ENCODE measurements at places on chromosomes 5 and 9.

- no peak for DNase-seq
These were observed 2393.0 kb upstream of the C9orf72 start for GRCh38 chr9:29966247-29966646.

DNA sequence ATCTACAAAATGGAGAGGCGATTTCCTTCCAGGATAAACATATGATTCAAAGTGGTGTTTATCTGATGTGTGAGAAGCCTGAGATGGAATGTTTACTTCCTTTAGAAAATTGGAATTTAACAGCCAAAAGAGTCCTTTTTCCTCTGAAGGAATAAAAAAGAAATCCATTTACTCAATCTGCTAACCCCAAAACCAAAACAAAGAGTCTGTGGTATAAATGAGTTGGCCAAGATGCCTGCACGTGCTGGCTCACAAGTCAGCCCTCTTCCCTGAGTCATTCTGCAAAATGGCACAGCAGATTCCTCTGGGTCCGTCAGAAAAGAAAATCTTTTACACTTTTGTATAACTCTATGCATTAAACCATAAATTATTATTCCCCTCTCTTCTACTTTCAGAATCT, 60.8 kb downstream of the EBF1 start:
- DNase-seq = no peak

GRCh38 chr5:180467028-180467975, 26.9 kb upstream of the CNOT6 start:
- no peak for DNase-seq

GRCh38 chr5:77774981-77775789, 954 bp downstream of the TBCA start:
- DNase-seq = no peak

DNA sequence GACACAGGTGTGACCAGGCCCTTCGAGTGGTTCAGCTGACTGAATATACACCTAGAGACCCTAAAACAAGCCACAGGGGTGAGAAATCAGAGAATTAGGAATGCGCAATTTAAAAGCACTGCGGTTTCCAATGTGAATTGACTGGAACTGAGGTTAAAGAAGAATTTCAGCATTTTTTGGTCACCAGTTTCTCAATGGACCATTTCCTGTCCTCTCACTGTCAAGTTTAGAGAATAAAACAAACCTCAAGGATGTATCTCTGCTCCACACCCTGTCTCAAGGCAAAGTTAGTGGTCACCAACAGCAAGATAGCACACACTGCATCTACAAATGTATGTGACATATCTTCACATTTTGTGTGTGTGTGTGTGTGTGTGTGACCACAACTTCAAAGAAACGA, 143.8 kb upstream of the MAP3K1 start:
- DNase-seq = no peak

DNA sequence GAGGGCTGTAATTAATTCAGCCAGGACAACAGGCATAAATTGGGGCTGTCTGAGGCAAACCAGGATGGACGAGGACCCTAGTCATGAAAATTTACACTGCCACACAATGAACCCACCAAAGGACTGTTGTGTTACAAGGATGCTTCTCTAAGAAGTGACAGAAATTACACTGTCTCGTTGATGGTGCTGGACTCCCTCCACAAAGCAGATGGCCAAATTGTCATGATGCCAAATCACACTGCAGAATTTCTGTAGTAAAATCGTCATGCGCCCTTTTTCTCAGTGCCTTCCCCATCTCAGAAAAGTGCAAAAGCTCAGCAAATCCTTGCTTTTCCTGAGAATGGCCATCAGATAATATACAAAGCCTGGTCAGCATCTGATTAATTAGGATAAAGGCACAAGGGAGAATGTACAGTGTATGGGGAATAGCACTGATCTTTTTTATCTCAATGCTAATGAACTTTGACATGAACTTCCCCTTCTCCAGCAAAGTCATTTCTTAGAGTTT, 545.8 kb downstream of the CSNK1G3 start:
- DNase-seq = no peak

GRCh38 chr5:58640011-58640410, 57.1 kb downstream of the RAB3C start:
- no peak for DNase-seq

DNA sequence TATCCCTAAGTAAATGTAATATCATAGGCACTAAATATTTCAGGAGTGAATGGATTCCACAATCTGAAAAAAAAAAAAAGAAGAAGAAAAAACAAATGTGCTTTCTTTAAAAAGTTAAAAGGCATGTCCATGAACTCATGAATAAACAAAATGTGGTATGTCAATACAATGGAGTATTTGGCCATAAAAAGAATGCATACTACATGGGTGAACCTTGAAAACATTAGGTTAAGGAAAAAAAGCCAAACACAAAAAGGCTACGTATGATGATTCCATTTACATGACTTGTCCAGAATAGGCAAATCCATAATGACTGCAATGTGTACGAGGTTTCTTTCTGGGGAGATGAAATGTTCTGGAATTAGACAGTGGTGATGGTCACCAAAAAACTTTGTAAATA, 45.3 kb downstream of the FNIP1 start:
- DNase-seq = no peak

- no peak for DNase-seq
These were observed 1709.6 kb upstream of the WWC1 start for GRCh38 chr5:166581826-166582225.

- peak; percentile 36 for DNase-seq
These were observed 39.0 kb upstream of the DMXL1 start for GRCh38 chr5:119031905-119032304.

DNA sequence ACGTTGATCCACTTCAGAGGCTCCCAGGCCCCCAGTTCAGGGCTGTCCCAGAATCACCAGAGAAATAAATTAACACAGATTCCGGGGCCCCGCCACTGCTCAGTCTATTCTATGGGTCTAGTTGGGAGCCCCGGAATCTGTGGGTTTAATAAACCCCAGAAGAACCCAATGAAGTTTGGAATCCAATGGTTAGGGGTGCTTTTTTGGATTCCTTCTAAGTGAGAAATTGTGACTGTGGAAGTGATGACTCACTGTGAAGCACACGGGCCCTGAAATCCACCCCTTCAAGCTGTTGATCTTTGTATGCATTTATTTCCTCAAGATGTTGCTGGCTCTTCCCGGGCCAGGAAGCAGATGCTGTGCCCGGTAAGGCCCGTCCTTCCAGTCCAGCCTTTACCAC, 57.3 kb upstream of the SLC28A3 start:
- no peak for DNase-seq

DNA sequence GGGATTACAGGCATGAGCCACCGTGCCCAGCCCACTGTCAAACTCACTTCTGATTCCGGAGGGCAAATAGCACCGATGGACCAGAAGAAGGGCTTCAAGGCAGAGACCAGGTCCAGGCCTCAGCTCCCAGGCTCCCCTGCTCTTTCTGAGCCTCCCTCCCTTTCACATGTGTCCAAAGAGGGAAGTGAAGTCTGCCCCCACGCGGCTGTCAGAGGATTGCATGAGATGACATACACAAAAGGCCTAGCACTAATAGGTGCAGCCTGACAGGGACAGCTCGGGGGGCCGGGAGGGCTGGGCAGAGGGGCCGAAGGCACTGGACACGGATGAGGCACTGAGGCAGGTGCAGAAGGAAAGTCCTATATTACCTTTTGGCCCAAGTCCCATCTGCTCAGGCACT, 16.1 kb downstream of the FBP1 start:
- DNase-seq = peak; percentile 29

DNA sequence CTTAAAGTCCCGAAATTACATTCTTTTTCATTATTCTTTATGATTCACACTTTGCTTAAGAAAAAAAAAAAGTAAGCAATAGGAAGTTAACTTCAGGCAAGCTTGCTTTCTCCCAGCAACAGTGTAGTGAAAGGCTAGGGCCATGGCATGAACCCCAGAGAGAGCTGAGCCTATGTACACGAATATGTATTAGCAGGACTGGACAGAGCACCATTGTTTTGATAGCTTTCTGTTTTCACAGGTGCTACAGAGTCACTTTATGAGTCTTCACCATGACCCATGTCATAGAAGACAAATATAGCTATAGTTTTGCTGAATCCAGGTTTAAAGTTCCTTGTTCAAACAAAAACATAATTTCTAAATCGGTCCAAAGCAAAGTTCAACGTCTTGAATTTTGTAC, 199.2 kb downstream of the ADAMTSL1 start:
- DNase-seq = no peak

DNA sequence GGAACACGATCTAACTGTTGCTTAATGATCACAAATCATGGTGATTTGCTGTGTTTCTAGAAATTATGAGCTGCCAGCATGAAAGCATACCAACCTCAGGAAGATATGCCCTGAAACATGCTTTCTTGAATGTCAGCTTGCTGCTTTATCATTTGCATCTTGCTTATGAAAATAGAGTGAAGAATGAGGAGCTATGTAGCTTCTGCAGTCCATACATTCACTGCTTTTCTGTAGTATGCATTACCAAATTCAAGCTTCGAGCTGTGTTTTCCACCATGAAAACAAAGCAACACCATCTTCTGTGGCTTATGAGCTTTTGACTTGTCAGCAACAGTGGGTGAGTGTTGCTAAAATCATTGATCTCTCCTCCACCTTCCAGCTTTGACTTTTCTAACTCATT, 16.5 kb downstream of the F2RL2 start:
- DNase-seq = no peak

DNA sequence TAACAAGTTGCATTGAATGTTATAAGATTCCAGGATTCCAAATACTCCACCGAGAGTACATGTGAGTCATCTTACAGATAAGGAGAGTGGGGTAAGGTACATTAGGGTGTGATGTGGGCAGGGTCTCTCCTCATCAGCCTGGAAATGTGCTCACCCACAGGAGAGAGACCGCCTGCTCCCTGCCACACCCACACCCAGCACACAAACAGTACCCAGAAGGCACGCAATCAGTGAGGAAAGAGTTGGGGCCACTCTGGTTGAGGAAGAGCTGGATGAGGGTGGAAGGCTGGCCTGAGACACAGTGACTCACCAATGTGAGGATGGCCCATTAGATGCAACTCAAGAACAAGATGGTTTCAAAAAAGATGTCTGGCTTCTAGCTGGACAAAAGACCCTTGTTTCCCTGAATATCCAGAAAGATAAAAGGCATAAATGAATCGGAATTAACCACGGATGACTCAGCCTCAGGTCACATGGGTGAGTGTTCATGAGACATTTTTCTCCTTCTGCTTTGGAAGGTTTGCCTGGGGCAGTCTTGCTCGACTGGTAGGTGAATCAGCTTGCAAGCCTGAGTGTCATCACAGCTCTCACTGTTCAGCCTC, 51.1 kb upstream of the LHFPL2 start:
- DNase-seq = no peak

- DNase-seq = no peak
These were observed 33.7 kb downstream of the GABRP start for GRCh38 chr5:170817195-170817594.

- no peak for DNase-seq
These were observed 103.6 kb downstream of the C9orf152 start for GRCh38 chr9:110104261-110104809.

- no peak for DNase-seq
These were observed 62.3 kb upstream of the HMHB1 start for GRCh38 chr5:143749581-143750205.

GRCh38 chr9:108033976-108034964, 544.7 kb upstream of the KLF4 start:
- no peak for DNase-seq

DNA sequence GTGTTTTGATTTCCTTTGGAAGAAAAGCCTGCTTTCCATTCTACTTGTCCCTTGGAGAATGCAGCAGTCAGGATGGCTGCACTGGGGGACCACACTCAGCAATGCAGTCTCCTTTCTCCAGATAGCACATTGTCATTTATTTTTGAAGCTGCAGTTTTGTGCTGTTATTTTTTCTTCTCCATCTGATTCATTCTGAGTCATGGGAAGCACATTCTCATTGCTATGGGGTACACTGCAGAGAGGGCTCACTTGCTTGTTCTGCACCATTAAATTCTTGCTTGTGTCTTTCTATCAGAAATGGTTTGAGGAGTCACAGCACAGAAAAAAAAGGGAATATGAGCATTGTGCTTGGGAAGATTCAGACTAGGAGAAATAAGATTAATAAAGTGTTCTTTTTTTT, 39.7 kb upstream of the POC5 start:
- no peak for DNase-seq

GRCh38 chr9:99866398-99866797, 40.1 kb upstream of the STX17 start:
- no peak for DNase-seq

GRCh38 chr5:108487951-108488350, 106.1 kb upstream of the FBXL17 start:
- no peak for DNase-seq

GRCh38 chr9:129327552-129328328, 149.7 kb upstream of the IER5L start:
- DNase-seq = no peak

DNA sequence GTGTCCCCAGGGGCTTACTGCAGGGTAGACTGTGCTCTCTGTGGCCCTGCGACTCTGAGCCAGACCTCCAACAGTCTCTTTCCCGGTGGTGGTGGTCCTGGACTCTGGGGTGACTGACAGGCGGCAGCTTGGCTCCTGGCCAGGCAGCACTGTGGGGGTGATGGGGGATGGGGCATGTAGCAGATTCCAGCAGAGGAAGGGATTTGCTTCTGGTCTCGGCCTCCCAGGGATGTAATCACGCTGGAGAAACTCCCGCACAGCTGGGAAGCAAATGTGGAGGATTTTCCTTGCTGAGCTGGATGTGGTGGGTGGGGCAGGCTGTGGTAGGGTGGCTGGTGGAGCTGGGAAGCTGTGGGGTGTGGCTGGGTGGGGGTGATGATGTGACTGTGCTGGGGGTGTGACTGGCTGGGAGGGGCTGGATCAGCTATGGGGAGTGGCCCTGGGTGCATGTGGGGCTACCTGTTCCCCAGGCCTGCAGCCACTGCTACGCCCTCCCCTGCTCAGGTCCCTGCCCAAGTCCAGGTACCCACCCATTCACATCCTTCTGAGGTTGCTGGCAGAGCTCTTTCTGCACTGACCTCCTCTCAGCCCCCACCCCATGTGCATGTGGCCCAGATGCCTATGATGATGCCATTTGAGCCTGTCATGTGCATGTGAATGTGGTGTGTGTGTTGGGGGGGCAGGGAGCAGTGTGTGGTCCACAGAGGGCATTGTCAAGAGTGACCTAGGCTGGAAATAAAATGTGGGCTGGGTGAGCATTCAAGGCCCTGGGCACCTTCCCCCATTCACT, 3.8 kb downstream of the NDST1 start:
- no peak for DNase-seq

GRCh38 chr9:71306134-71306533, 184.7 kb upstream of the TRPM3 start:
- no peak for DNase-seq

- DNase-seq = no peak
These were observed 125.9 kb downstream of the KCNIP1 start for GRCh38 chr5:170629566-170630175.

GRCh38 chr5:1174122-1174936, 27.1 kb upstream of the SLC6A19 start:
- DNase-seq = peak; percentile 25

GRCh38 chr5:4232084-4232483, 636.5 kb downstream of the IRX1 start:
- no peak for DNase-seq

- no peak for DNase-seq
These were observed 9.5 kb upstream of the DPYSL3 start for GRCh38 chr5:147519380-147519779.

- no peak for DNase-seq
These were observed 69.2 kb downstream of the ANXA2R start for GRCh38 chr5:42970636-42971559.
